ENCODE measurements at places on chromosomes 3 and 15.

- DNase-seq = no peak
These were observed 173.5 kb downstream of the ABHD5 start for GRCh38 chr3:43863966-43864933.

GRCh38 chr3:13110678-13111116, 37.5 kb upstream of the IQSEC1 start:
- DNase-seq = no peak

DNA sequence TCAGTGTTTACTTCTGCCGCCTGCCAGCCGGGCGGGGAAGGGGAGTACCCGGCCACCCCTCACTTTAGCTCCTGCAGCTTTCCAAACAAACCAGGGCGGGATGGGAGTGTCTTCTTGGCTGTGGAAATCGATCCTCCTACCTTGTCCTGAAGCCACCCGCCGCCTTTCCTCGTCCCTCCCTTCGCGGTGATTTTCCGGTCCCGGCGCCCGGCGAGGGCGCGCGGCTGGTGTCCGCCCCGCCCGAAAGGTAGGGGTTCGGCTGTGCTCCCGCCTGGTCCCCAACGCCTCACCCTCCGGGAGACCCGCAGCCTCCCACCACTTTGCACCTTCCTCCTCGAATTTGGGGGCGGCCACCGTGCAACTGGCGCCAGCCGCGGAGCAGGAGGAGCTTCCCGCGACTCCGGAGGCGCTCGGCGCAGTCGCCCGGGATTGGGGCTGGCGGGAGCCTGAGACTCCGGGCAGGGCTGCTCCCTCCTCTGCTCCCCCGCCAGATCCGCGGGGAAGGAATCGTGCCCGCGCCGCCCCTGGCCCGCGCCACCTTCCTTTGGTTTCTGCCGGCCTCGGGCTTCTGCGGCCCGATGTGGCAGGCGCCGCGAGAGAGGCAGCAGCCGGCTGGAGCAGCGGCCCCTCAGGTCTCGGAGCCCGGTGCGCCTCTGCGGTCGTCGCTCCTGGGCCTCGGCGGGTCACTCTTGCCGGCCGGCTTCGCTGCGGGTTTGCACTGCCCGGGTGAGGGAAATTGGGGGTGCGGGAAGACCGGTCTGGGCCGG, 30.7 kb upstream of the ST3GAL6 start:
- peak; percentile 50 for DNase-seq

GRCh38 chr15:66269326-66270090, 16.0 kb upstream of the MEGF11 start:
- DNase-seq = peak; percentile 42

GRCh38 chr15:77014132-77015081, 19.5 kb downstream of the PSTPIP1 start:
- no peak for DNase-seq

DNA sequence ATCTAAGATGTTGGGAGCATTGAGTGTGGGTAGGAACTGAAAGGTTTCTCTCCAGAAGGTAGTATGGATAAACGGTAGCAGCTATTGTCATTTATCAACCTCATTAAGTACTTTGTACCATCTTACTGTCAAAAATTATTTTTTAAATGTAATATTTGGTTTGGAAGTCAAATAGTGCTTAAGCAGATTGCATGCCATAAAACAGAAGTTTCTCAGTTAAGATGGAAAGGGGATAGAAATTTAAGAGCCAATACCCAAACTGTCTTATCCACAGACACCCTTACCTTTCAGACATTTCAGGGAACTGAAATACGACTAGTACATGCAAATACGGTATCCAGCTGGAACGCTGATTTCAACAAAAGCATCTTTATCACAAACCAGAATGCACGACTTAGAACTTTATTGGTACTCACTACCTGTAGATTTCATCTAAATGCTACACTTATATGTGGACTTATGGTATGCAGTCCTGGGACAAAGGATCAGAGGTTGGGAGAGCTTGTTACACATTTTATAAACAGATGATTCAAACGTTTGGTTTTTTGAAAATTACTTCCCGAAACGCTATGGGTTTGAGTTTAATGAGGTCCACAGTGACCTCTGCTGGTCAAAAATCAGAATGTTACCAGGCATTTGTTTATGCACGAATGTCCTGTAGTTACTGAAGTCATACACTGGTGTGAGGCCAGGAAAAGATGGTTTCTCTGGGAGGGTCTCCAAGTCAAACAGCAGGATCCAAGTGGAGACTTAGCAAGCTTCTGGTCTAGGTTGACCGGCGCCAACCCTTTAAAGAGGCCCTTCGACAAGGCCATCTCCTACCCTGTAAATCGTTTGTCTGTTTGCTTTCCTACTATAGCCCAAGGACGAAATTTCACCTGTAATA, 45.7 kb upstream of the DUT start:
- DNase-seq = peak; percentile 83

GRCh38 chr3:12946649-12947316, 105.4 kb upstream of the RPL32 start:
- no peak for DNase-seq

DNA sequence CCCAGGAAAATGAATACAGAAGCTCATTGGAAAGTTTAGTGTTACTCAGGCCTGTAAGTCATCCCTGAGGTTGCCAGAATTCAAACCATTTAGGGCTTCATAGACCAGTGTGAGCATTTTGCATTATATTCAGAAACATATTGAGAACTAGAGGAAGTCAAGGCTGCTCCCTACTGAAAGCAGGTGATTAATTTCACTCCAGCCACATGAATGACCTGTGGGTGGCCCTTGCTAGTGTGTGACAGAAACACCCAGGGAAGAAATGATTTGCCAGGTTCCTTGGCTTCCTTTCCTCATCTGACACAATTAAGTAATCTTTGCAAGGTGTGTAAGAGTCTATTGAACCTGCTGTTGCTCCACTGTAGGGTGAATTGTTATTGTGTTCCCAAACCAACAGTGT, 61.8 kb downstream of the GAP43 start:
- no peak for DNase-seq

GRCh38 chr3:60142009-60142408, 1092.2 kb upstream of the CFAP20DC start:
- no peak for DNase-seq

- peak; percentile 94 for DNase-seq
These were observed 9.7 kb downstream of the STOML1 start for GRCh38 chr15:73982222-73982962.

DNA sequence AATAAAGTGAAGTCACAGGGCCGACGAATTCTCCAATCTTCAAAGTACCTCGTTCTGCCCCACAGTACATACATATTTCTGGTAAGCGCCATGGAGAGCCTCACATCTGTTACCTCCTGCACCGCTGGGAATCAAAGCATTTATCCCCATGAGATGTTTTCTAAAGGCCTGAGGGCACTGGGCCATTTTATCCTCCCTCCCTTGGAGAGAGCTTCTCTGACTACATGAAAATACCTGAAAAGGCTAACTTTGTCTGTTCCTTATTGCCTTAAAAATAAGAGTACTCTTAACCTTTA, 148.1 kb downstream of the RORA start:
- DNase-seq = no peak

- no peak for DNase-seq
These were observed 533.2 kb downstream of the GRM7 start for GRCh38 chr3:7393944-7394605.

- peak; percentile 27 for DNase-seq
These were observed 4.8 kb upstream of the CSPG5 start for GRCh38 chr3:47583320-47584075.

- peak; percentile 72 for DNase-seq
These were observed 184.9 kb downstream of the FAM43A start for GRCh38 chr3:194870394-194871110.

- no peak for DNase-seq
These were observed 28.8 kb downstream of the ST6GAL1 start for GRCh38 chr3:186959029-186959624.

GRCh38 chr15:98729446-98730042, 81.2 kb downstream of the IGF1R start:
- DNase-seq = no peak

DNA sequence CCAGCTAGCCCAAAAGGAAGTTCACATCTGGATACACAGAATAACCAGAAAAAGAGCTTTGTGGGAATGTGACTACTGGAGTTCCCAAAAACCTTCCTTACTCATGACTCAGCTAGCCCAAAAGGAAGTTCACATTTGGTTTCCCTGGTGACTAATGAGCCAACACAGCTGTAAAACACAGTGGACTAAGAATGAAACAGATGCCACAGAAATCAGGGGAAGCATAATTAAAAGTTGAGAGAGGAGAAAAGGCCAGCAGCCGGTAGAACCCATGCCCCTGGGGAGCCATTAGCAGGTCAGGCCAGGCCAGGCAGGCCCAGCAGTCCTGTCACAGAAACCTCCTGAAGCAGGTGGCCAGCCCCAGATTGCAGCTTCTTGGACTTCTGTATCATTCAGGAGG, 130.3 kb downstream of the GHSR start:
- DNase-seq = peak; percentile 95
